ENCODE measurements at places on chromosomes 11 and 22. TPM values are rescaled to one million over a fixed set of nuclear protein-coding genes. Genes with fewer than 3 reads are reported as not detected.
A peak's percentile ranks its signal among the peaks of the same experiment; 100 is the strongest.

DNA sequence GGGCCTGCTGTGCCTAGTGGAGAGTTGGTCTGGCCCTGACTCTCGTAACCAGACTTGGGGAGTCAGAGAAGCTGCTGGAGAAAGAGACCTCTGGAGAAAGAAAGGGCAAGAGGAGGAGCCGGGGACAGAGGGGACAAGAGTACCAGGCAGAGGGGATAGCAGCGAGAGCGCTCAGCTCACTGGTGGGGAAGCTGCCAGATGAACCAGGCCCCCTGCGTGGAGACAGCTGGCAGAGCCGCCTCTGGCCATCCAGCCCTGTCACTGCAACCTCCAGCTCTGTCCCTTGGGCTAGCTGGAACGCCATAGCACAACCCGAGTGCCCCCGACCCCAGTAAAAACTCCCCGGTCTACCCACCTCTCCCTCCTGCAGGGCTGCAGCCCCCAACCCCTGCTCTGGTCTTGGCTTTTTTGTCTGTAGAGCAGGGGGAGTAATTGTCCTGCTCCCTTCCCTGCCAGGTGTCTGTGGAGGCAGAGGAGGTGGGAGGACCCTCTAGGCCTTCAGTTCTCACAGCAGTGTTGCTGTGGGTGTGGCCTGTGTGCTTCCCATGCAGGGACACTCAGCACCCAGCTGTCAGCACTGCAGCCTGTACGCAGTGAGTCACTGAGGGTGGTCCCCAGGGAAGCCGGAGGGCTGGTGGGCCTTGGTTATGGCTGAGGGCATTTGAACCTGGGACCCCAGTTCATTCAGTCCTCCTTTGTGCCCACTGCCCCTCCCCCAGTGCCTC, 4.8 kb upstream of the SUN2 start:
- no peak for DNase-seq

KLHDC7B gene
- not detected for total RNA-seq

OR51I1 gene
- not detected for total RNA-seq

DNA sequence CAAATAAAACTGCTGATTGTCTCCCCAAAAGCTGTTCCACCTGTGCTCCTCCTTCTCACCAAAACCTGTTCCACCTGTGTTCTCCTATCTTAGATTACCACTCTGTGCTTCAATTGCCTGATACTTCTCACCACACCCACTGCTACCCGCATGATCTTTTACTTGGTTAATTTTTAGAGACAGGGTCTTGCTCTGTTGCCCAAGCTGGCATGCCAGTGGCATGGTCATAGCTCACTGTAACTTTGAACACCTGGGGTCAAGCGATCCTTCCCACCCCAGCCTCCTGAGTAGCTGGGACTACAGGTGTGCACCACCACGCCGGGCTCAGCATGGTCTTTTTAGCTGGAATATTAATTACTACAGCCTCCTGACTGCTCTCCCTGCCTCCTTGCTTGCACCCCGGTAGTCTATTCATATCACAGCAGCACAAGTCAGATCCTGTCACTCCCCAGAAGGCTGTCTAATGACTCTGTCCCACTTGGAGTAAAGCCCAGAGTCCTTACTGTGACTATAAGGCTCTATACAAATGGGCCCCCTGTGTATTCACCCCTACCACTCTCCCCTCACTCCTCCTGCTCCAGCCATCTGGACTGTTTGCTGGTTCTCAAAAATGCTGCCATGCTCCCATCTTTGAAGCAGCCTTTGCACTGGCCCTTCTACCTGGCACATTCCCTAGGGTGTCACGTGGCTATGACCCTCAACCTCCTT, 3.5 kb downstream of the C11orf91 start:
- DNase-seq: no peak

DNA sequence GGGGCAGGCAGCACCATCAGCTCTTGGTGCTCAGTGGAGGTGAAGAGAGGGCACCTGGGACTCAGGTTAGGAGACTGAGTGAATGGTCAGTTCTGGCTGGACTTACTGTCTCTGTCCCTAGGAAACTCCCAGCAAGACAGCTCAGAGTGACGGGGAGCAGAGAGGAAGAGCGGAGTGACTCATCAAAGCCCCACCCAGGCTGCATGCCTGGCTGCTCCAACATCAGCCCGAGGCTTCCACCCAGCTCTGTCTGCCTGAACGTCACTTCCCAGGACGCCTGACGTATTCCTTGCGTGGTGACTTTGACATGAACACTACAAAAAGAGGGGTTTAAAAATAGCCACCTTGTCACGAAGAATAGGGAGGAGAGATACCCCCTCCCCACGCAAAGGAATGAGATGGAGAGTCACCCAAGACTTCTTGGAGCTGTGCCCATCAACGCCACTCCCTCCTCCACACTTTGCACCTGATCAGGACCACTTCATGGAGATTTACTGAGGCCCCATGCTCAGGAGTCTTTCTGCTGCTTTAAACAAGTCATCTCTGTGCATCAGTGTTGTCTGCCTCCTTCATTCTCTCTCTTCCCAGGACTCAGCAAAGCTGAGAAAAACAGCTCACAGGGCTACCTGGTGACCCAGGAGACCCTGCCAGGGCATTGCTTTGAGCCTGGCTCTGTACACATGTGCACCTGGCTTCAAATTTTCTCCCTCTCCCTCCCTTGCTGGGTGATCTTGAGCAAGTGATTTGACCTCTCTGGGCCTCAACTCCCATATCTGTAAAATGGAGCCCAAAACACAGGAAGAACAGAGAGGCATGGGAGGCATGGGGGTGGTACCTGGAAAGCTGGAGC, 83.1 kb downstream of the MN1 start:
- peak; percentile 85 for DNase-seq

OR5P2 gene
- total RNA-seq: not detected

DNA sequence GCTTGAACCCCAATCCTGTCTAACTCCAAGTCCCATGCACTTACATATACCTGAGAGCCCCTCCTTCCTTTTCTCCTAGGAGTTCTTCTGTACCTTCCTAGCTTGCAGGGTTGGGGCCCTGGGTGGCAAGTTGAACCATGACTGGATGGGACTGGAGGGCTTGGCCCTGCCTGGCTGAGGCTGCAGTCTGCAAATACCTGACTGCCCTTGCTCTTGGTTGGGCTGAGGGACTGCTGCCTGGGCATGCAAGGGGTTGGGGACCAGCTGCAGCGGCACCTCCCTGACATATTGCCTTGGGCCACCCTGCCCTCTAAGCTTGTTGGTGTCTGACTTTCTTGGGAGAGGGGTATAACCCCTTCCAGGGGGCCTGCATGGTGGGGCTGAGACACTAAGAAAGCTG, 9.8 kb upstream of the SLC39A13 start:
- no peak for DNase-seq

TBRG1 gene
- total RNA-seq: 21.0 TPM

- DNase-seq: no peak
These were observed 98.8 kb upstream of the LMO1 start for GRCh38 chr11:8362491-8362890.

- no peak for DNase-seq
These were observed 24.4 kb downstream of the DDI1 start for GRCh38 chr11:104060820-104061219.

GRCh38 chr11:95230810-95231126, 234 bp downstream of the SESN3 start:
- DNase-seq: no peak

VSIG10L2 gene
- 0.30 TPM for total RNA-seq
